CD8-positive, alpha-beta memory T cell (primary cell): ENCODE measurements at places on chromosomes 7 and 10. TPM values are rescaled to one million over a fixed set of nuclear protein-coding genes. Genes with fewer than 3 reads are reported as not detected.

CNPY1 gene
- total RNA-seq = not detected

DNA sequence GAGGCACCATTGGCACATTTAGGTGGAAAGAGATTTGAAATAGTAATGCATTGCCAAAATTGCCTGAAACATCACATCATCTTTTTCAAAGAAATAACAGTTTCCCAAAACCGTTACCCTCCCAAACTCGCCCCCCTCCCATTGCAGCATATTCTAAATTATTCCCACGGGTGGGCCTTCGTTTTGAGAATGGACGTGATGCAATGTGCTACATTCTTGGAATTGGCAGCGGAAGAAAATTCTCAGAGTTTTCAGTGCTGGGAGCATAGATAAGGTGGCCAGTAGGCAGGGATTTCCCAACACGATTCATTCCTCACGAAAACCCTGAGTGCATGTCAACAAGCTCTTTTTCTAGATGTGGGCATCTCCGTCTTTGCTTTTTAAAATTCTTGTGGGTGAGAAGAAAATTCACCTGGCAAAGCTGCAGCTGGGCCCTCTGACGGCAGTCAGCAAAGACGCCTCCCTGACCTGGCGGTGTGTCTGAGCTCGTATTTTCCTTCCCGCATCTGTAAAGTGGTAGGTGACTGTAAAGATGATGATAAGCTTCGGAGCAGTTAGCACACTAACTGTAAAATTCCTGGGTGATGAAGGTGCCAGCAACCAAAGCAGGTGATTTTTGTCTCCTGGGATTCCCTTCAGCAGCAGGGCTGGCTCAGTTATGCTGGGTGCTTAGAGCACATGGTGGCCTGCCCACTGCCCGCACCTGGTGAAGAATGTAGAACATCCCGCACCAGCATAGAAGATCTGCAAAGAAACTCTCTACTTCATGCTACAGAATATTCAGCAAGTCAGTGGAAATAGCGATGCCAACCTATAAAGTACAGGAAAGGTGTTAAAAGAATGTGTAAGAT is 141.9 kb upstream of the KLF6 start:
- H3K27ac ChIP-seq = peak overlapping the region; percentile 26
- H3K36me3 ChIP-seq = no peaks in the 10 kb centered on the region
- DNase-seq = no peak
- no peaks in the 10 kb centered on the region for H3K4me1 ChIP-seq
- no peak overlapping the region for H3K4me3 ChIP-seq
- H3K27me3 ChIP-seq = no peaks in the 10 kb centered on the region

DNA sequence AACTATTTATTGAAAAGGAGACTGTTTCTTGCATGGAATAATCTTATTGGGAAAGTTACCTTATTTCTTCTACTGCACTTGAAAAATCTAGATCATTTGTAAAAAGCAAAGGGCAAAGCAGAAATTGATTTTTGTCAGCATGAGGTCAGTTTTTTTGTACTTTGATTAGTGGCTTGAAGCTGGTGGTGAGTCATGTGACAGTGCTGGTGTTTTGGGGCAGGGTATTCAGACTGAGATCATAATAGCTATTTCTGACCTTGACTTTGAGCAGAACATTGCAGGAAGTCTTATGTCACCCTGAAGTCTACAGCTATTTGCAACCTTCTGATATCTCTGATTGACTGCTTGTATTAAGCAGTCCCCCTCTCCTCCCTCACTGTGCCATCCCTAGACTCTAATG is 66.3 kb upstream of the SORCS3 start:
- no peak overlapping the region for H3K4me3 ChIP-seq
- H3K4me1 ChIP-seq = no peaks in the 10 kb centered on the region
- H3K27ac ChIP-seq = no peak overlapping the region
- H3K27me3 ChIP-seq = no peaks in the 10 kb centered on the region

DNA sequence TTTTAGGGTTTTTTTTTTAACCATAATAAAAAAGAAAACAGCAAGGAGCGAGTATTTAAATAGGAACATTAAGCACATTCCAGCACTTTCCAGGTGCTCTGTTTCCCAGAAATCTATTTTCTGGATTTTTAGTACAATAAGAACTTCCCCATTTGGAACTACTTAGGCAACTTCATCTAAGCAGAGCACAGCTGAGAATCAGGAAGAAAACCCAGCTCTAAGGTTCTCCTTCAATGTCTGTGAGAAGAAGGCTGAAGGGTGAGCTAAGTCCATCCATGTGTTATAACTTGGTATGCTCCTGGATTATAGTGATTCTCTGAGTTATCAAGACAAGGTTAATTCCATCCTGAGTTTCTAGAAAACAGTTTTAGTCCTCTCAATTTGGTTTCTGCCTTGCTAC is 181.9 kb downstream of the CYP26A1 start:
- H3K36me3 ChIP-seq = no peaks in the 10 kb centered on the region
- no peaks in the 10 kb centered on the region for H3K27me3 ChIP-seq
- no peaks in the 10 kb centered on the region for H3K4me1 ChIP-seq
- no peak overlapping the region for H3K27ac ChIP-seq

HOXA13 gene
- total RNA-seq = not detected

TSPAN13 gene
- 0.66 TPM for total RNA-seq

- DNase-seq = no peak
- H3K27ac ChIP-seq = no peak overlapping the region
- no peak overlapping the region for H3K4me3 ChIP-seq
Measured at GRCh38 chr10:9427209-9427608, 1372.7 kb downstream of the GATA3 start.

WDFY4 gene
- total RNA-seq = 0.35 TPM

LBX1 gene
- total RNA-seq = not detected

CLCN1 gene
- total RNA-seq = not detected

GRCh38 chr7:31663072-31663471 is 23.9 kb upstream of the PPP1R17 start:
- H3K4me1 ChIP-seq = no peaks in the 10 kb centered on the region
- H3K4me3 ChIP-seq = no peak overlapping the region
- H3K27me3 ChIP-seq = no peaks in the 10 kb centered on the region
- H3K27ac ChIP-seq = no peak overlapping the region
- H3K36me3 ChIP-seq = no peaks in the 10 kb centered on the region

MCU gene
- total RNA-seq = 17.6 TPM

GRCh38 chr7:90842430-90842788 is 246.3 kb downstream of the CDK14 start:
- no peaks in the 10 kb centered on the region for H3K4me1 ChIP-seq
- no peak for DNase-seq
- H3K36me3 ChIP-seq = no peaks in the 10 kb centered on the region
- no peaks in the 10 kb centered on the region for H3K27me3 ChIP-seq
- H3K27ac ChIP-seq = no peak overlapping the region

GRCh38 chr10:129883626-129884397 is 80.3 kb downstream of the EBF3 start:
- H3K36me3 ChIP-seq = no peaks in the 10 kb centered on the region
- H3K4me1 ChIP-seq = no peaks in the 10 kb centered on the region
- DNase-seq = no peak
- H3K27ac ChIP-seq = no peak overlapping the region
- no peak overlapping the region for H3K4me3 ChIP-seq

FOXI2 gene
- total RNA-seq = not detected

GIMAP2 gene
- total RNA-seq = 42.9 TPM

DNA sequence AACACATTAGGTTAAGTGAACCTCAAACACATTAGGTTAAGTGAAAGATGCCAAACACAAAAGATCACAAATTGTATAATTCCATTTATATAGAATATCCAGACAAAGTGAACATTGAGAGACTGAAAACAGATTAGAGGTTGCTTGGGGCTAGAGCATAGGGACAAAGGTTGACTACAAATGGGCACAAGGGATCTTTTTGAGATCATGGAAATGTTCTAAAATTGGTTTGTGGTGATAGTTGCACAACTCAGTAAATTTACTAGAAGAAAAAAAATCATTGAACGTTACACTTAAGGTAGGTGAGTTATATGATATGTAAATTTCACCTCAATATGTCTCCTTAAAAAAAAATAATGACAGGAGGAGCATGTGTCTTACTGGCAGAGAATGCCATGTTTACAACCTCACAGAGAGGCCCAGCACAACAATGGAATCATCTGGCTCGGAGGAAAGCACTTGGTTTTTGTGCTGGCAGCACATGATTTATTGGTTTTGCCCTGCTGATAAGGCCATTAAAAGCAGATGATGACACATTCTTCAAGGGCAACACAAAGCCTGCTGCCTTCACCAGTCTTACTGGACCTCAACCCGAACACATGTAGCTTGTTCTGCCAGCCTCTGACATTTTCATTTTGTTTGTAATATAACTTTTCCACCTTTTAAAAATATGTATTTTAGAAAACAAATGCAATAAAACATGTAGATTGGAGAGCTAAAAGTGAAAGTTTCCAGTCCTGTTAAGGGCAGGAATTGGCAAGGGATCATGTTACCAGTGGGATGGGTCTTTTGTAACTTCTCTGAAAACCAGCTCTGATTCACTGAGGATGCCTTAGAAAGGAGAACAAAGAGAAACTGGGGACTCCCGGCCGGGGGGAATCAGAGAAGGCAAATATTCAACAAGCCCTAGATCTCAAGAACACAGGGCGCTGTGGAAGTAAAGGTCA is 11.9 kb upstream of the LMOD2 start:
- H3K4me3 ChIP-seq = no peak overlapping the region
- H3K27ac ChIP-seq = no peak overlapping the region
- H3K4me1 ChIP-seq = no peaks in the 10 kb centered on the region
- DNase-seq = no peak
- peaks cover 3% of the 10 kb centered on the region for H3K27me3 ChIP-seq

GFRA1 gene
- total RNA-seq = not detected

GRCh38 chr10:57260175-57260574 is 899.1 kb upstream of the ZWINT start:
- DNase-seq = no peak
- no peaks in the 10 kb centered on the region for H3K4me1 ChIP-seq

- H3K36me3 ChIP-seq = no peaks in the 10 kb centered on the region
- H3K27ac ChIP-seq = no peak overlapping the region
- H3K27me3 ChIP-seq = no peaks in the 10 kb centered on the region
- no peak for DNase-seq
Measured at GRCh38 chr10:49549640-49550346, 10.9 kb upstream of the ERCC6 start.

ZNF853 gene
- 3.5 TPM for total RNA-seq

- no peaks in the 10 kb centered on the region for H3K27me3 ChIP-seq
- no peak for DNase-seq
- H3K4me3 ChIP-seq = no peak overlapping the region
Measured at GRCh38 chr10:87767253-87767652, 50.8 kb downstream of the ATAD1 start.

DNA sequence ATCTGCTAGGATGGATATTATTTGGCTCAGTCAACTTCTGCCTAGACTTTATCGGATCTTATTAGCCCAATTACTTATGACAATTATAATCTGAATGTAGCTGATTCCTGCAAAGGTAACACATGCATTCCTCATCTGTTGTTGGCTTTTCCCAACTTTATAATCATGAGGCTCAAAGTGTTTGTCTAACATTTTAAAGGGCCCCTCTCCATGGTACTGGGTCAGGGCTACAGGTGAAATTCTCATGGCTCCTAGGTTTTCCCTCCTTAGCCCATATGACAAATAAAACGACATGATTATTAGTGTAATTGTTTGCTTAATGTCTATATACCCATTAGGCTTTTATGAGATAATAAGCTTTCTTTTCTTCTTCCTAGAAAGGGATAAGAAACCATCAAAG is 4.2 kb upstream of the LRGUK start:
- H3K36me3 ChIP-seq = no peaks in the 10 kb centered on the region
- H3K4me3 ChIP-seq = no peak overlapping the region
- H3K4me1 ChIP-seq = peaks cover 9% of the 10 kb centered on the region
- H3K27ac ChIP-seq = no peak overlapping the region
- DNase-seq = no peak
- H3K27me3 ChIP-seq = peaks cover 7% of the 10 kb centered on the region

CREB5 gene
- total RNA-seq = not detected

MKI67 gene
- total RNA-seq = 113 TPM
